Left cardiac atrium (tissue), 4 donors: ENCODE measurements at places on chromosomes 4 and X.

DNA sequence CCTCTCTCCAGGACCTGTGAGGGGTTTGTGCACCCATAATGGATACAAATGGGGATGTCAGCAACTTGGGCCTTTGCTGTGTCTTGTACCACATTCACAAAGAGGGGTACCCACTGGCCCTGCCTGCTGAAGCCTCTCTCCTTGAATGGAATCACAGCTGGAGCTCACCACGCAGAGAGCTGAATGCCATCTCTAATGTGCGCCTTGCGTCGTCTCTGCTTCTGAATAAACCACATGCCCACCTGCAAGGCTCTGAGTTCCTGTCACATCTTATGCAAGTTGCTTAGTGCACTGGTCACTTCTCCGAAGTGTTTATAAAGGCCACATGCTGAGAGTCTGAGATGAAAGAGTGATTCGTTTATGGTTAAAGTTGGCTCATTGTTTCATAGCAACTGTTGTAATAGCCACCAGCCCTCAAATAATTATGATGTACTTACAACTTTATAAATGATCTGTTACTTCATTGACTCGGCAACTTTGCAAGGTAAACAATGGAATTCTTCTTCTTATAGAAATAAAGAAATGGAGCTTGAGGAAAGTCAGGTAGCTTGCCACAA, 6.2 kb upstream of the PUDP start:
- DNase-seq = no peak

DNA sequence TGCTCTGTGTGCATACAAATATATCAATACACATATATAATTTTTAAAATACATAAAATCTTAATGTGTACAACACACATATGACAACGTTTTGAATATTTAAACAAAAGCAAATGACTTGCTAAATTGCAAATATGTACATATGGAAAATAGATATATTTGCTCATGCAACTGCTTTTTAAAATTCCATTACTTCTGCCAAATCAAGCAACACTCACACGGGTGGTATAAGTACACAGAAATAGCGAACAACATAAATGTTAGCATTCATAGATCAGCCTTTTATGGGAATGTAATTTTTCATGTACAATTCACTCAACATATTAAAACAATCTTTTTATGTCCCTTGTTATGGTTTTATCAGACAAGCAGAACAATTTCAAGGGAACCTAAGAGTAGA, 116.3 kb downstream of the DMD start:
- DNase-seq = no peak

GRCh38 chr4:56426273-56426672, 9.1 kb downstream of the PPAT start:
- no peak for DNase-seq

GRCh38 chr4:123832173-123833026, 435.8 kb downstream of the SPRY1 start:
- peak; percentile 70 for DNase-seq

DNA sequence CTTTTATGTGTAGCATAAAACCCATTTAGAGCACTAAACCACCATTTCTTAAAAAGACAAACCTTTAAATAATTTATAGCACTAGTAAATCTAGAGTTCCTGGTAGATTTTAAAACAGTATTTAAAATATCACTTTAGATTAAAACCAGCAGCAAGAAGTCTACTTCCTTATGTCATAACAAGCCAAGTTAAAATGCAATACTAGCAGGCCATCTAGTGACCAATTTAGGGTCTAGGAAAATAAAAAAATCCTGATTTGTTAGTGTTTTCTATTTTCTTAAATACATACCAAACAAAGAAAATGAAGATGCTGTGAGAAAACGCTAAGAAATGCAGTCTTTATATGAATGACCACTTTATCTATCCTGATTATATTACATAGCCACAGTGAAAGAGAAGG, 53.9 kb downstream of the PAPSS1 start:
- DNase-seq = no peak

DNA sequence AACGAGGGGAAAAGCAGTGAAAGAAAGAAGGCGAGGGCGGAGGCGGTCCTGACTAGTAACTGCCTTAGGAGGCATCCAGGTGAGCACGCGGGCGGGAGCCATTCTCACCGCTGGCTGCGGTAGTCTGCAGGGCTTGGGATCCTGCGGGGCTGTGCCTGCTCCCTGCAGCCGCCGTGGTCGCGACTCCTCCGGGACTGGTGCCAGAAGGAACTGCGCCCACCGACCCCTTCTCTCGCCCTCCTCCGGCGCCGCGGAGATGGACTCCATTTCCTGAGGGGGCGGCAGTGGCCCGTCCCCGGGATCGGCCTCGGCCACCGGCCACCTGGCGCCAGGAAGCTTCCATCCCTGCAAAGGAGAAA, 543 bp downstream of the NFXL1 start:
- DNase-seq = peak; percentile 47

DNA sequence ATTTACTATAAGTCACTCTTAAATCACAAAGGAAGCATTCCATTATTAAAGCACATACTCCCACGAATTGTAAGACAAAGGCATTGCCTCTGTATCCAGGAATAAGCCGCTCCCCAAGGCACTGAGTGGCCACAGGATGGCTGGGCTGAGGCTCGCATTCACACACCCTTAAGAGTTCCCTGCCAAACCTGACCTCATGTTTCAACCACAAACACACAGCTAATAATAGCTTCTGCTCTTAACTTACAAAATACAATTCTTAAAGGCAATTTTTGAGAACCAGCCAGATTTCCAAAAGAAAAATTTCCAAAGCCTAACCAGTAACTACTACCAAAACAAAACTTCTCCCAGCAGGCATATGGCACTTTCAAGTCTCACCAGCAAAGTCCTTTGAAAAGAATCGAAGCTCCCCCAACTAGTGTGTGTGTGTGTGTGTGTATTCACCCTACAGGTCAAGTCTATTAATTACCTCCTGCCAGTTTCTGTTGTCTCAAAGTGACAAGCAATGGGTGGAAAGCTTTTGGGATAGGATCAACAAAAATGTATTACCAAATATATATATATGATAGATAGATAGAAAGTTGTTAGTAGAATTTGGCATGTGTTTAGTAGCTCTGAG, 36.0 kb downstream of the ARHGAP6 start:
- DNase-seq = peak; percentile 23

GRCh38 chr4:7843831-7844593, 95.6 kb downstream of the AFAP1 start:
- DNase-seq = peak; percentile 84

- DNase-seq = no peak
Observed at GRCh38 chr4:55554453-55555030, 7.8 kb upstream of the CLOCK start.

- DNase-seq = no peak
Observed at GRCh38 chr4:52638717-52639116, 20.4 kb downstream of the USP46 start.

- no peak for DNase-seq
Observed at GRCh38 chrX:108165383-108166111, 74.0 kb downstream of the ATG4A start.

GRCh38 chr4:65646136-65646535, 24.2 kb downstream of the EPHA5 start:
- no peak for DNase-seq

DNA sequence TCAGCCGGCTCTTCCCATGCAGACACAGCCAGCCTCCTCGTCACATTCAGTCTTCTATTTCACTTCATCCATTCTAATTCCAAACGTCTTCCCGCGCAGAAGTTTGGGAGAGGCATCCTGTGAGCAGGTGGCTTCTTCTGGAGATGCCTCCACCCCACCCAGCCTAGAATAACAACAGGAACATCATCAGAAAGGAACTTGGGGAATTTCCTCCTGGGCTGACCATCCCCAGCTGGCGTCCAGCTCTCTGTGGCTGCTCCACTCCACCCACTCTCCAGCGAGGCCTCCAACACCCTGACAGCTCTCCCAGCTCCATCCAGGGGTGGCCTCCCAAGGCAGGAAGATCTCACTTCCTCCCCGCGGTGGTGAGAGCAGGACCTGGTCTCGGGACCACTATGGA, 5.5 kb upstream of the C4orf50 start:
- no peak for DNase-seq

- no peak for DNase-seq
Observed at GRCh38 chrX:21702725-21703124, 44.6 kb upstream of the KLHL34 start.

DNA sequence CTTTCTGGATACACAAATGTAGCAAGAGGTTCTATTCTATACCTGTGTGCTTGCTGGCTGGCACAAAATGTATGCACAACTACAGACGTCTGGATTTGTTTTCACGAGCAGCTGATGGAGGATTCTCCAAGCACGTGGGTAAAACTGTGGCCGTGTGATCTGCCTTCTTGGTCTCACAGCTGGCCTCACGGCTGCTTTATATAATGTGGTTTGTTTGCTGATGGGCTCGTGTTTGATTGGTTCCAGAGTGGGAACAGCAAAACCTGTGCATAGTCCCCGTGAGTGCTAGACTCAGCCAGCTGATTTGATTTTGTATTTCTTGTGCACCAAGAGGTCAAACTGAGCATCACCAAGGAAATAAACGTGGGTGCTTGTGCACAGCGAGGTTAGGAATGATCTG, 262.6 kb upstream of the RPS6KA3 start:
- DNase-seq = no peak

DNA sequence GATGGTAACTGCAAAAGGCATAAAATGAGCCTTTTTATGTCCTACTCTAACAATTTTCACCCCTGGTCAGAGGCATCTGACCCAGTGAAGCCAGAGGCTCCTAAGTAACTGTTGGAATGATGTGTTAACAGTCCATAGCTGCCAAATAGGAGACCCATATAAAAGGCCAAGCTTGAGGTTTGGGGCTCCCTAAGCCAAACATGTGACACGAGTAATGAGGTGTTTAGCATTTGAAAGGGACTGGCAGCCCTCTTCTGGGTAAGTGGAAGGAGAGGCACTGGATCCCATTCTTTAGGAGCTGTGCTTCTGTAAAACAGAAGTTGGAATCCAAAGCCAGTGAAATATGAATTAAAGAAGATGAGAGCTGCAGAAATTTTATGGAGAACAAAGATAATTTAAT, 100.6 kb upstream of the PNPLA4 start:
- no peak for DNase-seq

- DNase-seq = no peak
Observed at GRCh38 chr4:160038615-160039014, 935.7 kb downstream of the RAPGEF2 start.

DNA sequence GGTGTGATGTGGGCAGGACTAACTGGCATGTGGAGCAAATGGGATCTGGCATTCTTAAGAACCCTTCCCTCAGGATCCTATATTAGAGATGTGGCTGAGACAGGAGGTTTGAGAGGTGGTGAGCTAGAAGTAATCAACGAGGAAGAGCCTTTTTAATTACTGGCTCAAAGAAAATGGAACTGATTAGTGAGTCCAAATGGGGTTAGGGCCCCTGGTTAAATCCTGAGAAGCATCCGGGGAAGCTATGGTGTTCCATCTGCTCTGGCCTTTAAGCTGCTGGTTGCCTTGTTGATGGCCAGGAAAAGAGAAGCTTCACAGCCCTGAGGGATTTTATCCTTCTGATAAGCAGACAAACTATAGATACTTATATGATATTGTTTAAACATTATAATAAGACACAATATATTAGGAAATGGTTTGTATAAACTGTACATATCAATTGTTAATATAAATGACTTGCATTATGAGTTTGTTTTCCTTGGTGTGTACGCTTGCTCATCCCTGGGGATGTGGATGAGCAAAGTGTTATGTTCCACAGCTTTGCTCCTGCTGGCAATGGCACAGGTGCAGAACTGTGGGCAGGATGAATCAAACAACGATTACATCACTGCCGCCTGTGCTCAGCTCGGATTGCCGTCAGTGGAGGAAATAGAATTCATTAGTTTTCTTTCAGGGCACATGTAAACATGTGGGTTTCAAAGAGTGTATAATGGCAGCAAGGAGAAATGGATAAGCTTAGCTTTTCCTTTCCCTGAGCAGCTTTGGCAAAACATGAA, 328.6 kb upstream of the ARX start:
- no peak for DNase-seq

GRCh38 chrX:51837921-51838320, 55.5 kb upstream of the MAGED1 start:
- DNase-seq = peak; percentile 62

DNA sequence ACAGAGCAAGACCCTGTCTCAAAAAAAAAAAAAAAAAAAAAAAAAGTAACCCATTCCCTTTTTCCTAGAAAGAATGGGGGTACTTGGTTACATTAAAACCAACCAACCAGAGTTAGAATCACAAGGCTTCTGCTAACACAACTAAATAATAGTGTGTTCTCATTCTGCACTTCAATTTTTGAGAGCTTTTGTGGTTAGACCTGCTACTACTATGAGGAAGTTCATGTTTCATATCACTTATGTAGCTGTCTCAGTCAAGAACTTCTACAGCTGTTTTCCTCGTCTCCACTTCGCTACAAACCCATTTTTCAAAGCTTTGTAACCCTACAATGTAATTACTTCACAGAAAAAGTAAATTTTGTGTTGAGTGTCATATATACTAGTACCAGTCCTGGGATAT, 58.3 kb downstream of the PDHA2 start:
- DNase-seq = no peak

GRCh38 chr4:113145519-113146291, 96.3 kb downstream of the ANK2 start:
- no peak for DNase-seq

DNA sequence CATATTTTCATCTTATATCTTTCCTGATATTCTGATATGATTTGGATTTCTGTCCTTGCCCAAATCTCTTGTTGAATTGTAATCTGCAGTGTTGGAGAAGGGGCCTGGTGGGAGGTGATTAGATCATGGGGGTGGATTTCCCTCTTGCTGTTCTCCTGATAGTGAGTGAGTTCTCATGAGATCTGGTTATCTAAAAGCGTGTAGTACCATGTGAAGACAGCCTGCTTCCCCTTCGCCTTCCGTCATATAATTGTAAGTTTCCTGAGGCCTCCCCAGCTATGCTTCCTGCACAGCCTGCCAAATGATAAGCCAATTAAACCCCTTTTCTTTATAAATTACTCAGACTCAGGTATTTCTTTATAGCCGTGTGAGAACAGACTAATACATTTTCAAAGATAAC, 77.2 kb downstream of the ANKRD50 start:
- no peak for DNase-seq

- DNase-seq = no peak
Observed at GRCh38 chr4:147958489-147959065, 226.7 kb downstream of the ARHGAP10 start.

DNA sequence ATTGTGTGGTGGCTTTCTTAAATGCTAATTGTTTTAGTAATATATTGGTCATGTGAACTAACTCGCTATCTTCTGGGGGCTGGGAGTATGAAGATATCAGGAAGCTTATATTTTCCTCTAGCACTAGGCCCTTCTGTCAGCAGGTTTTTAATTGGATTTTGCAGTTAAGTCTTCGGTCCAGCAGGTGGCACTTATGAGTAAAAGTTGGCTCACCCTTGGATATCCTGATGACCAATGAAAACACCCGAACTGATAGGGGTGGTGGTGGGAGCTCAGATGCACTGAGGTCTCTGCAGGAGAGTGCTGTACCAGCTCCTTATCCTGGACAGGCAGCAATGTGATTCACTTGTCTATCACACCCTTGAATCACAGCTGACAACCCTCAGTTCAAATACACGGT, 1365.8 kb upstream of the DIAPH2 start:
- DNase-seq = no peak

- no peak for DNase-seq
Observed at GRCh38 chr4:122658818-122659295, 38.0 kb upstream of the IL21 start.

GRCh38 chr4:108991551-108992328, 228.9 kb upstream of the ETNPPL start:
- DNase-seq = no peak

GRCh38 chr4:81152839-81153713, 61.9 kb downstream of the PRKG2 start:
- no peak for DNase-seq

- DNase-seq = no peak
Observed at GRCh38 chr4:112152521-112152920, 7.3 kb downstream of the FAM241A start.

- no peak for DNase-seq
Observed at GRCh38 chr4:185286571-185286970, 77.2 kb downstream of the SNX25 start.
